ENCODE measurements at places on chromosomes 4 and X. TPM values are rescaled to one million over a fixed set of nuclear protein-coding genes. Genes with fewer than 3 reads are reported as not detected.

DNA sequence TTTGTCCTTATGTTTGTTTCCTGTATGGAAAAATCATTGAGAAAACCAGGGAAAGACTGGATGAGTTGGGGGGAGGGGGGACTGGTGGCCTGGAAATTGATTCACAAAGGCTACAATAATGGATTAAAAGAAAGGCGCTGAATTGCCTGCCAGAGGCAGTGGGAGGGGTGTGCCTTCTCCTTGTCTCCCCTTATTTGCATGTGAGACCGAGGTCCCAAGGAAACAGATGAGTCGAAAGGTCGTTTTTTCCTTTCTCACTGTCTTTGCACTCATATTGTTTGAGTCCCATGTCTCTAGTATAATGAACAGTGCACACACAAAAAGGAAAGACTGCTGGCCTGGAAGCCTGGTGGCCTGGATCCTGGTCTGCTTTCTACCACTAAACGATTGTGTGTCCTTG is 86.6 kb upstream of the ZDHHC15 start:
- DNase-seq = no peak

DNA sequence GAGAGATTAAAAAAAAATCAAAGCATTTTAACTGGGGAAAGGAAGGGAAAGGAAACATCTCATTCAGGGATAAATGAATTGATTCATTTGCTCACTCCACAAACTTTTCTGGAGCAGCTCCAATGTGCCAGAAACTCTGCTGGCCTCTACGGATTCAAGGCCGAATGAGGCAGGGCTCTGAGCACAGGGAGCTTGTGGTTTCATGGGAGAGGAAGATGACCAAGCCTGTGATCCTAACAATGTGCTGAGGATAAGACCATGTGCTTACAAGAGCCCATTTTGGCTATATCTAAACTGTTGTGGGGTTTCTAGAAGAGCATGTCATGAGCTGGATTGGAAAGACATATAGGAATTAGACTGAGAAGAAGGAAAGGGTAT is 137.5 kb downstream of the ZNF674 start:
- DNase-seq = no peak

DNA sequence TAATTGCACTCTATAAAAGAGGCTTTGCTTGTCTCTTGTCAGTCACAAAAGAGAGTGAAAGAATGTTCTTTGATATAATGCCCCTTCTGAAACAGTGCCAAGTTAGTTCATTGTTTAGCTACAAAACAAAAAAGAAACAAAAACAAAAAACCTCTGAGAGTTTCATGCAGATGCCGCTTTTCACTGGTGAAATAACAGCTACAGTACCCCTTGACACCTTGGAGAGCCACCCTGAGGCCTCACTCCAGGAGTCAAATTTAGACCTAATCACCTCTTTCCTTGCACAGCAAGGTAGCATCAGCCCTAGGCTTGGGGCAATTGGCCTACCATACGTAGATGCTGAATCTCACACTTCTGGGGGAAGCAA is 185.2 kb downstream of the UNC5C start:
- no peak for DNase-seq

DNA sequence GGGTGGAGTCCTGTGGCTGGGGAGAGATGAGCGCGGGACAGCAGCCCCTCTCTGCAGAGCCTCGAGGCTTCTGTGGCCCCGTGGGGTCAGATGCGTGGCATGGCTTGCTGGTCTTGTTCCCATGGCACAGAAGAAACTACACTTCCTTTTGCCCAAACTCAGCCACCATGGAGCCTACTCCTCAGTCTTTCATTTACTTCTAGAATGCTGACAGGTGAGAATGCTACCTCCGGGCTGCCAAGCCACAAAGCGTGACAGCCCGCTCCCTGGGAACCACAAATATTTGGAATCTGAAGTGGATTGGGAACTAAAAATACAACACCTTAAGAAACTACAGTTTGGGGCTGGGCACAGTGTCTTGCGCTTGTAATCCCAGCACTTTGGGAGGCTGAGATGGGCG is 98.0 kb downstream of the TRAPPC11 start:
- DNase-seq = no peak

GRCh38 chr4:8683462-8683861 is 90.9 kb downstream of the CPZ start:
- no peak for DNase-seq

DNA sequence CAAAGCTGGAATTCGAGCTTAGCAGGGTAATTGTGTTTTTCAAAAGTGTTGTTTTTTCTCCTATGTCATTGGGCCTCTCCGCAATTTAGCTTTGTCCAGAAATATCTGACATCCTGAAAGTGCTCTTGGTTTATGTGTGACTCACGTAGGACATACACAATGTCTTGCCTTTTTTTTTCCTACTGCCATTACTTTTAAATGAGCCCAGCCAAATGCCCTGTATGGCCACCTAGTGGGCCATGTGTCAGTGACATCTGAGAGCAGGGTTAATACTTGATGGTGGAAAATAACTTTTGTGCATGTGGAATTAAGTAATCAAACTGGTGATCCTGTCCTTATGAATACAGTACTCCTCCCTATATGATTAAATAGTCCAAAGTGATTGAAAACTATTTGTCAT is 1411.1 kb upstream of the TENM3 start:
- no peak for DNase-seq

DNA sequence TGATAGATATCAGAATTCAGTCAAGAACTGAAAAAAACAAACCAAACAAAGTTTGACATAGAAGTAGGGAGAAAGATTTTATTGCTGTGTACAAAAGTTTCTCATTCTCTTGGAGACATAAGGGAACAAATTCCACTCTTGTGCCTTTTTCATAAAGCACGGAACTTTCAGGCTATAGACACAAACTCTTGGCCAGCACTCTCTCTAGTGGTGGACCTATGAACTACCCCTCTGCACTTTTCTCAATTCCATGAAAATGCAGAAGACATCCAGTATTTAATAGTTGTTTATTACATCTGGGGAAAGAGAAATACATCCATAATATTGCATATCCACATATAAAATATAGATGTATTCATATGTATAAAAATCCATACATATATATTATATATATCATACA is 291.6 kb upstream of the HS3ST1 start:
- peak; percentile 2 for DNase-seq

DNA sequence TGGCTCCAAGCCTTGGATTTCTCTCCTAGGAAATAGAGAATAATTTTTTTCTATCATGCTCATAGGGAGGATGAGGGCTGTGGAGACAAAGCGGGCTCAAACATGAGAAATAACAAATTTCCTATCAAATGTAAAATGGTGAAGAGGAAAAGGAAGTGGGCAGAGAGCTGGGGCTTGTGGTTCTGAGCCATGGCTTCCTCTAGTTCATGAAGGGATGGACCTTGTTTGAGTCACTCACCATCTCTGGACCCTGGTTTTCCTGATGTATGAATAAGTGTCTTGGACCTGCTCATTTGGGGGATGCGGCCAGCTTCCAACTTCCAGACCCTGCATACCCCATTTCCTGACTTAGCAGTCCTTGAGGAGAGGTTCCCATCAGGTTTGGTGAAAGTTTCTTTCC is 63.0 kb downstream of the MSX1 start:
- no peak for DNase-seq

DNA sequence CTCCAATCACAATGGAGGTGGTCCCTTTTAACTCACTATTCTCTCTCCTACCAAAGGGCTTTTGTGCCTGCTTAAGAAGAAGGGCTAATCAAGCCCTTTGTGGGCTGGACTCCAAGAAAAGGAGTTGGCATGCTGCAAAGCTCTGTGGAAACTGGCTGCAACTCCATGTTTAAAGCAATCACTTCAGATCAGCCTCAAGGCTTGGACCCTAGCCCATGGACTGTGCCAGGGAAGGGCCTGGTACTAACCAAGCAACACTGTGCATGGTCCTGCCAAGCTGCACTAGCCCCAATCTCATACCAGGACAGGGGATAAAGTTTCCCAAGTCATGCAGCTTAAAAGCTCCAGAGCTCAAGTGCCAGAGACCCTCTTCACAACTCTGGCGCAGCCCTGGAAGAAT is 86.7 kb downstream of the ATP8A1 start:
- DNase-seq = no peak

- DNase-seq = no peak
Observed at GRCh38 chrX:71103110-71103983, 3.2 kb downstream of the CXorf65 start.

Gene NPY1R
- 21.7 TPM for polyA plus RNA-seq

Gene MTTP
- 12.5 TPM for polyA plus RNA-seq

Measured in left renal cortex interstitium (tissue), 4 donors.